ENCODE measurements at places on chromosomes 12 and 14.

- DNase-seq, result no peak
Observed at GRCh38 chr12:45928309-45928708, 62.1 kb downstream of the SCAF11 start.

- no peak for DNase-seq
Observed at GRCh38 chr14:24874514-24875202, 175.3 kb downstream of the STXBP6 start.

DNA sequence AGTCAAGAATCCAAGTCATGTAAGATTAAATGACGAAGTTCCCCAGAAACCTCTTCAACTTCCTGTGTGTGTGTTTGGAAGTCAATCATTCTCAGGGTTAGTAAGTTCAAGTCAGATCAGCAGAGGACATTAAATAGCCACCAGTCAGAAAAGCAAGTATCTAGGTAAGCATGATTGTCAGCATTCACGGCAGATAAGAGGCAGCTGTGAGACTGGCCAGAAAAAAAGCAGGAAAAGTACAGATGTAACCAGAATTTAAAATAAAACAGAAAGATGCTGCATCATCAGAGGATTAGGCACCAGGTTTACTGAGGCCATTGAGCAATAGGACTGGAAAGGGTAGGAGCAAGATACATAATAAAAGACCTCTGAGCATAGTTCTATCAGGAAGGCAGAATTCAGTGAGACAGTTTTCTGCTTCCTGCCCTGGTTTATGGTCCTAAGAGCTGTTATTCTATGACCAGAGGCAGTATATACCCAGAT lies 606.9 kb downstream of the FSCB start:
- DNase-seq, result no peak

- DNase-seq, result no peak
Observed at GRCh38 chr14:66143387-66144112, 342.6 kb upstream of the CCDC196 start.

- DNase-seq, result no peak
Observed at GRCh38 chr14:64766430-64767151, 62.4 kb downstream of the PLEKHG3 start.

GRCh38 chr14:50928002-50928635 lies 16.2 kb downstream of the PYGL start:
- peak; percentile 95 for DNase-seq

GRCh38 chr12:19105463-19105862 lies 24.1 kb upstream of the PLEKHA5 start:
- DNase-seq, result no peak

DNA sequence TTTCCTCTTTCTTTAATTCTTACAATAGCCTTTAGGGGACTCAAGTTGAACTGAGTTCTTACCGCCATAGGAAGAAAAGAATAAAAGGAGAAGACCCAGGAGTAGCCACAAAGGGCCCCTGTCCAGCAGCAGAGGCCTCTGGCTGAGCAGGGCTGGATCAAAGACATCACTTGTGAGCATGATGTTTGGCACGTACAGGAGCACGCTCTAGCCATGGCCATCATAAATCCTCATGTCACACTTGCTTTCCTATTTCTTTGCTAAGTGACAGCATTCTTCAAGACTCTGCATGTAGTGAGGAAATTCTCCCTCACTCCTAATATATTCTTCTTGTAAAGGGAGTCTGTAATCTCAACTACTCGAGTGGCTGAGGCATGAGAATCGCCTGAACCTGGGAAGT lies 15.7 kb downstream of the CLEC4C start:
- DNase-seq, result no peak

DNA sequence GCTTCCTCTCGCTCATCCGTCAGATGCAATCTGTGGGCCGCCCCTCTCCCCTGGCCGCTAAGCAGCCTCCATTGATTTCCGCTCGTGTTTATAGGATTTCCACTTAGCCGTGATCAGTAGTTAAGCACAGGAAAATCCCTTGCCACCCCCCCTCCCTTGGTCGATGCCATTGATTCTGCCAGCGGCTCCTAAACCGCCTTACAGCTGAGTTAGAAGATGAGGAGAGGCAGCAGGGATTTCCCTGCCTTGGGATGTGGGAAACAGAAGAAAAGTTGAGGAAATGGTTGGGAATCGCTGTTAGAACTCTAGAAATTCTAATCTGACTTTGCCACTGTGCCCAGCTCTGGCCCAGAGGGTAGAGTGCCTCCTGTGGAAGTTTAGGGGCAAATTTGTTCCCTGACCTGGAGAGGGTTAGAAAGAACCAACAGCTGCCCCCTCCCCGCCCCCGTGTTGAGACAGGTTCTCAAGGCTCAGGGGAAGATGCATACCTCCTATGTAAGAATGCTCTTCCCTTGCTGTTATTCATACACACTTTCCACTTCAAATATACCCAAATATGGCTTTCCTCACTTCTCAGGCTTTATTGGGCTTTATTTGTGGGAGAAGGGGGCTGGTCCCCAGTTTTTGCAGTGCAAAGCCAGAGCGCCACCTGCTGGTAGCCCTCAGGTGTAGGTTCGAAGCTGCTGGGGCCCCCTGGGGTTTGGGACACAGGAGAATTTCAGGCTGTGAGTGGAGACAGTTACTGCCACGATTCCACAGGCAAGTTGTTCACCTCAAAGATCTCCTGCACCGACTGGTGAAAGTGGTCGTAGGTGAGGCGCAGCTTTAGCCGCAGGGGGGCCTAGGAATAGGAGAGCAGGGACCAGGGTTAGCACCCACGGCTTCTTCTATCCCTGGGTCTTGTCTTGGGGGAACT lies 3.2 kb downstream of the THTPA start:
- no peak for DNase-seq

DNA sequence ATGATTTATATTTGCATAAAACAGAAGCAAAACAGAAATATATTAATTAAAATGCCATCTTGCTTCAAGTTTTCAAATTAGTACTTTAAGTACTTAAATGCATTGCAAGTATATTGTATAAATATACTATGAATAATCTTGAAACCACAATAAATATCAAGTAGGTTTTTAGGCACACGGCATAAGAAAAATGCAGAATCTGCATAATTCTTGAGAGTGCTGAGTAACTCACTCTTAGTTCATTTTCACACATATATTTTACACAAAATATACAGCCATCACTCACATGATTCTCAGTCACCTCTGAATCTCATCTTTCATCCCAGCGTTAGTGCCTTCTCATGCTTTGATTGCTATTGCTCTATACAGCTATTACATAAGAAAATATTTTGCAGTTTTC lies 51.9 kb downstream of the SLC6A15 start:
- no peak for DNase-seq

GRCh38 chr14:69960296-69960695 lies 81.1 kb downstream of the SMOC1 start:
- DNase-seq, result no peak

DNA sequence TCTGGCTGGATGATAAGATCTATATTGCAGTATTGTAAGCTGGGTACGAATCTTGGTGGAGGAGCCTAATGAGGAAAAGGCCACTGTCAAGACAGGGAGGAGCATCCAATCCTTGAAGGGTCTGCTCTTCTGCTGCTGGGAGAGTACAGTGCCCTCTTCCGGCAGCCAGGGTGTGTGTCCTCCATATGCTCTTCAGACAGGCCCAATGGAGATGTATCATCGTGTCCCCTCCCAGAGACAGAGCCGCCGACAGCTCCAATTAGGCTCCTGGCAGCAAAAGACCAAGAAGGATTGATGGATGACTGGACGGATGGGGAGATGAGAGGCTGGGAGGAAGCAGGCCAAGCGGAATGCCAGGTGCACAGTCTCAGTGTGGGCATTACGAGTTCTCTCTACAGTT lies 51.6 kb upstream of the PIWIL1 start:
- no peak for DNase-seq

Measured in inflammatory macrophage treated with lipopolysaccharide for 1 hour (primary cell).